ENCODE measurements at places on chromosomes 3 and 15.

- H3K36me3 ChIP-seq, result peaks cover 14% of the 10 kb centered on the region
- peak overlapping the region; percentile 45 for H3K27ac ChIP-seq
- peaks cover 43% of the 10 kb centered on the region for H3K4me1 ChIP-seq
These were observed 429 bp upstream of the LOXL1 start for GRCh38 chr15:73925848-73926218.

DNA sequence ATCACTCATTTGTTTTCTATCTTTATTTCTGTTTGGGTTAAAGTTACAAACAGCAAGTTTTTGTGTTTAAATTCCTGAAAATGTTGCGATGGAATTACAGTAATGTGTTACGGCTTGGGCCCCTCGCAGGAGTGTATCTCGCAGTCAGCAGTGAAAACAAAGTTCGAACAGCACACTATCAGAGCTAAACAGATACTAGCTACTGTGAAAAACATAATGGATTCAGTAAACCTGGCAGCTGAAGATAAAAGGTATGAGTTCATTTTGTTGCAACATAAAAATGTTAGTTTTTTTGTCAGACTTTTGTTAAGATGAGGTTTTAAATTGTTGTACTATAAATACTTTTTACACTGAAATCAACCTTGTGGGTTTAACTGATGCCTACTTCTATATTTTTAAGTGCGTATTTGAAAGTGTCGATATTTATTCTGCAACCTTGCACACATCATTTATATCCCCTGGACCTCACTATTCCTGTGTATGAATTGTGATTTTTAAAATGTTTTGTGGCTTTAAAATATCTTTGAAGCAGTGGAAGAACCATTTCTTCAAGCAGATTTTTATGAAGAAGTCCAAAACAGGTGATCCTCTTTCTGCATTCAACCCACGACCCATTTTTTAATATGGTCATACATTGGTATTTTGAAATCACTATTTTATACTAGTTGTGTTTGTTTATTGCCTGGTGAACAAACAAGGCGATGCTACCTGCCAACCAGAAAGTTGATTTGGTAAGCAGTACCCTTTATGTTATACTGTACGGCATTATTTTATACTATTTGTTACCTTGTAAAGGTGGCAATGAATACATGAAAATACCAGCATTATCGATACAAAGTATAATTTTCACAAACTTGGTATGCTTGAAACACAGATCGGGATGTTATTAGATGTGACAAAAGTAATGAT is 27.8 kb downstream of the MFN1 start:
- H3K4me3 ChIP-seq, result no peak overlapping the region
- DNase-seq, result no peak
- H3K27ac ChIP-seq, result no peak overlapping the region
- no peaks in the 10 kb centered on the region for H3K4me1 ChIP-seq
- H3K36me3 ChIP-seq, result peaks cover 59% of the 10 kb centered on the region

- no peak overlapping the region for H3K27ac ChIP-seq
- H3K36me3 ChIP-seq, result no peaks in the 10 kb centered on the region
- no peaks in the 10 kb centered on the region for H3K4me1 ChIP-seq
- H3K27me3 ChIP-seq, result no peaks in the 10 kb centered on the region
- no peak for DNase-seq
These were observed 120.4 kb downstream of the ZIC1 start for GRCh38 chr3:147529551-147529950.

- H3K4me3 ChIP-seq, result no peak overlapping the region
- peaks cover 15% of the 10 kb centered on the region for H3K4me1 ChIP-seq
- H3K27me3 ChIP-seq, result no peaks in the 10 kb centered on the region
- no peaks in the 10 kb centered on the region for H3K36me3 ChIP-seq
These were observed 120.9 kb downstream of the ATP10A start for GRCh38 chr15:25742041-25742730.

- DNase-seq, result no peak
- H3K36me3 ChIP-seq, result peaks cover 20% of the 10 kb centered on the region
- H3K27ac ChIP-seq, result no peak overlapping the region
- H3K27me3 ChIP-seq, result no peaks in the 10 kb centered on the region
- H3K4me1 ChIP-seq, result peaks cover 10% of the 10 kb centered on the region
- H3K4me3 ChIP-seq, result no peak overlapping the region
These were observed 29.1 kb downstream of the ANKRD28 start for GRCh38 chr3:15768421-15769255.

GRCh38 chr15:62059816-62060112 is 483 bp downstream of the VPS13C start:
- DNase-seq, result peak; percentile 66
- peak overlapping the region; percentile 97 for H3K4me3 ChIP-seq
- H3K27ac ChIP-seq, result peak overlapping the region; percentile 97
- H3K36me3 ChIP-seq, result peaks cover 26% of the 10 kb centered on the region

DNA sequence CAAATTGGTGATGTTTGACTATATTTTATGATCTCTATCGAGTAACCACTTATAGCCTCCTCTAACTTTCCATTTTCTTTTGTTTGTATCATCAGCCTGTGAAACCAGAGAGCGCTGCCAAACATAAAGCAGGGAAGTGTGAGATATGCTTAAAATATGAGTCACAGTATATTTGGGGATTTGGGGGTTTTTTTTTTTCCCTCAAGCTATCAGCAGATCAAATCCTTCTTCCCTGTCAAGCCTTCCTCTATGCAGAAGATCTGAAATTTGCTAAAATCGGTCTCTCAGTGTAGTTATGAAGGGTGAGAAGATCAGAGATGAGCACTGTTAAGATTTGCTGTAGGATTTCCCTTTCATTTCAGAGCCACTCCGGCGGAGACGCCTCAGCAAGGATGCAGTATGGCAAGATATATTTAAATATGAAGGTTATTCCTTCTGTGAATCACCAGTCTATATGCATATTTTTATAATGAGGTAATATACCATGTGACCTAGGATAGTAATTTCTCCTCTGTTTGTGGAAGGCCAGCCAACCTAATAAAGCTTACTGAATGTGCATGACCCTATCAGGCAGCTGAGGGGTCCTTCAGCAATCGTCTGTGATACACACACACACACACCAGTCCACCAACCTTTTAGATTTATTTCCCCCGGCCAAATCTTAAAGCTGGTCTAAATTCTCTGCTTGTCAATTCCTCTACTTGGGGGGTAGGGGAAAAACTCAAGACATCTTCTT is 474.1 kb downstream of the FOXP1 start:
- H3K27ac ChIP-seq, result no peak overlapping the region
- no peak overlapping the region for H3K4me3 ChIP-seq
- peaks cover 66% of the 10 kb centered on the region for H3K4me1 ChIP-seq
- H3K36me3 ChIP-seq, result peaks cover 46% of the 10 kb centered on the region

DNA sequence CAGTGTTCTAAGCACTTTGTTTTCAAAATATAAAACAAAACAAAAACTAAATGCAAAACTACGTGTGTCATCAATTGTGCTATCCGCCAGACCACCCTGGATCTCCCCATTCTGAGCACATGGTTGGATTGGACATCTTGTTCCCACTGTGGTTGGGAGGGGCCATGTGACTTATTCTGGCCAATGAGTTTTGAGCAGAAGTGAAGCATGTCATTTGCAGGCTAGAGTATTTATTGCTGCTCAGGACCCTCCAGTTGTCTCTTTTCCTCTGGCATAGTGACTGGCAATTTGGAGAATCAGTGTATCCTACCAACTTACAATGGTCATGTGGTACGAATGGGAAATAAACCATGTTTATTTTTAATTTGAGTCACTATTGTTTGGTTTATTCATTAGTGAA is 70.2 kb upstream of the ST8SIA2 start:
- H3K4me3 ChIP-seq, result no peak overlapping the region
- H3K27ac ChIP-seq, result no peak overlapping the region
- no peak for DNase-seq
- no peaks in the 10 kb centered on the region for H3K36me3 ChIP-seq

DNA sequence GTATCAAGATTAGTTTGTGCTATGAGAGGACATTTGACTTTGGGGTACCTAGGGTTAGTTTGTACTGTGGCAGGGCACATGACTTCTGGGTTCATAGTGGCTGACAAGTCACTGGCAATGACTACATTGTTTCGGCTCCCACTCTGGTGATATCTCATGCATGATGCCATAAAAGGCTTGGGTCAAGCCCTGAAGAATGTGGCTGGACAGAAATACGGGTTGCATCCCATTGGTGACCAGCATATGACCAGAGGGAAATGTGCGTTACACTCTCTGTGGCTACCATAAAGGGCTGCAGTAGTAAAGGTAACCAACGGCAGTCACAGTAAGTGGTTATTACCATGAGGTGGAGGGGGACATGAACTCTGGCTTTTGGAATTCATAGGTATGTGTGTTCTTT is 18.4 kb downstream of the THOC7 start:
- H3K27me3 ChIP-seq, result no peaks in the 10 kb centered on the region
- no peak overlapping the region for H3K4me3 ChIP-seq

GRCh38 chr3:197349368-197349767 is 51.0 kb upstream of the DLG1 start:
- no peaks in the 10 kb centered on the region for H3K4me1 ChIP-seq
- peaks cover 42% of the 10 kb centered on the region for H3K27me3 ChIP-seq
- H3K36me3 ChIP-seq, result no peaks in the 10 kb centered on the region

DNA sequence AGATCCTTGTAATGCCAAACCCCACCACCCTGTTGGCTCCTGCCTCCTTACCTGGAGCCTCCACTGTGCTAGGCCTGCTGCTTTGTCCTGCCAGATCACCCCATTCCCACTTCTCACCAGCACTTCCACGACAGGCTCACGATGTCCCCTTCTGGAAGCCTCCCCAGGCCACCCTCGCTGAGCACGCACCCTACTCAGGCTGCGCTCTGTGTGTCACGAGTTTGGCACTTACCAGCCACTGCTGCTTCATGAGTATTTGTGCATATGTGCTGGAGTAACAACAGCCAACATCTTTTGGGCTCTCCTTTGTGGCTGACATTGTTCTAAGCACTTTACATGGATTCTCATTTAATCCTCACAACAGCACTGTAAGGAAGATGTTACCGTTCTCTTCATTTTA is 58.1 kb downstream of the PDIA5 start:
- no peak for DNase-seq
- H3K4me3 ChIP-seq, result no peak overlapping the region
- peak overlapping the region; percentile 22 for H3K27ac ChIP-seq
- H3K4me1 ChIP-seq, result no peaks in the 10 kb centered on the region
- peaks cover 10% of the 10 kb centered on the region for H3K36me3 ChIP-seq

DNA sequence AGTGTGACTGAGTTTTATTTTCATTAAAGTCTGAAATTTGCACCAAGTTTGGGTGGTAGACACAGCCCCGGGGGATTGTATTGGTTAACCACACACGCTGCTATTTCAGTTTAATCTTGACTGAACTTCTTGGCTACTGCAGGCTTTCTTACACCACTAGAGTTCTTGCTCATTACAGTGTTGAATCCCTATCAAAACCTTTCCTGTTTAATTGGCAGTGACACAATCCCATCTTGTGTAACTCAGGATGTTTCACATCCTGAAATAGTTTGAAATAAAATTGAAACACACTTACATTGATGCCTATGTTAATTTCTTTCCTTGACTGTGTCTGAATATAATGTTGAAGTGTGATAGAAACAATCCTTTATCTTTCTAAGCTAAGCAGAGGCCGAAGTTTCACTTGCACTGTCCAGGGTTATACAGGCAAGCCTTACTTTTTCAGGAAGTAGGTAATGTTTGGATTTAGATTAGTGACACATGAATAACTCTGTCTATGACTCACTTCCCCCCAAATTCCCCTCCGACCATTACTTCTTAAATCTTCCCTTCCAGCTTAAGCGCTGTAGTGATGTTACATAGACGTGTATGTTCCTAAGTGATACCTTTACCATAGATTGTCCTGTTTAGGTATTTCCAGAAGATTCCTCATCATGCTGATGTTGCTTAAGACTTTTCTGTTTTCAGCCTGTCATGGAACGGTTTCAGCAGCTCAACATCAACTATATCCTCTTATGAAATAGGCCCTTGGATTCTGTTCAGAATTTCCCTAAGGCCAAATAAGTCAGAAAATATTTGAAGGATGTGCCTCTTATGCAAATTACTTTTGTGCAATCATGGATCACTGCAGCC is 16.8 kb downstream of the ATG7 start:
- H3K4me1 ChIP-seq, result peaks cover 40% of the 10 kb centered on the region
- H3K36me3 ChIP-seq, result peaks cover 21% of the 10 kb centered on the region
- no peaks in the 10 kb centered on the region for H3K27me3 ChIP-seq
- peak overlapping the region; percentile 45 for H3K4me3 ChIP-seq
- peak overlapping the region; percentile 100 for H3K27ac ChIP-seq
- peak; percentile 17 for DNase-seq

- no peak for DNase-seq
- H3K36me3 ChIP-seq, result peaks cover 3% of the 10 kb centered on the region
- peaks cover 7% of the 10 kb centered on the region for H3K27me3 ChIP-seq
- no peak overlapping the region for H3K4me3 ChIP-seq
- no peak overlapping the region for H3K27ac ChIP-seq
These were observed 33.8 kb downstream of the REC114 start for GRCh38 chr15:73476704-73477216.

- H3K4me3 ChIP-seq, result no peak overlapping the region
- no peaks in the 10 kb centered on the region for H3K36me3 ChIP-seq
- no peak for DNase-seq
These were observed 856 bp downstream of the NPAP1 start for GRCh38 chr15:24676431-24676830.

- DNase-seq, result no peak
- H3K27me3 ChIP-seq, result no peaks in the 10 kb centered on the region
- peaks cover 47% of the 10 kb centered on the region for H3K36me3 ChIP-seq
- peak overlapping the region; percentile 26 for H3K27ac ChIP-seq
These were observed 88.7 kb downstream of the ARIH1 start for GRCh38 chr15:72562878-72563277.

DNA sequence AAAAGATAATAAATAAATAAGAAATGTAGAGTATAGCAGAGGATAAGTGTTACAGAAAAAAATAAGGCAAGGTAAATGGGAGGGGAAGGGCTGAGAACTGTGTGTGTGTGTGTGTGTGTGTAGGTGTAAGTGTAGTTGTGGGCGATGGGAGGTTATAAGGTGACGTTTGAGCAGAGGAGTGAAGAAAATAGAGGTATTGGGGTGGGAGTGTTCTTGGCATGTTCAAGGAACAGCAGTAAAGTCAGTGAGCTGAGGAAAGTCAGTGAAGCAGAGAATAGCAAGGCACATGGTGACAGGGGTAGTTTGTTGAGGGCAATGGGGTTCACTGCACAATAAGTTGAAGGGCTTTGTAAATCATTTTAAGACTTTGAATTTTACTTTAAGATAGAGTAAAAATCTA is 30.9 kb upstream of the ZNF148 start:
- peaks cover 31% of the 10 kb centered on the region for H3K27me3 ChIP-seq
- no peaks in the 10 kb centered on the region for H3K36me3 ChIP-seq
- no peak for DNase-seq
- no peaks in the 10 kb centered on the region for H3K4me1 ChIP-seq

DNA sequence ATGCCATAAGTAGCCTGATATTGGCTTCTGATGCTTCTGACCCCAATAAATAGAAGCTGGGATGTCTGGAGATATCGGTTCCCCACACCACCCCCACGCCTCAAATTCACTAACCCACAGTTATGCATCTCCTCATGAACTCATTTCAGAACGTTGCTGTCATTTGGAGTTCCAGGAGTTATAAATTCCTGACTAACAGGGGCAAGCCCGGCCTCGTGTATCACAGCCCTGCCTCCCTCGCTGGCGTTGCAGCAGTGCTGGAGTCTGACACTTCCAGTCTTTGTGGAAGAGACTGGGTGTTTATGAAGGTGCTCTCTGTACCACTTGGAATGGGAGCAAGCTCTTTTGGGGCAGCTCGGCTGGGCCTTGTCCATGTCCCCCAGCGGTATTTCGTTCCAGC is 101.0 kb downstream of the ANP32A start:
- H3K27ac ChIP-seq, result no peak overlapping the region
- no peaks in the 10 kb centered on the region for H3K4me1 ChIP-seq
- H3K36me3 ChIP-seq, result peaks cover 3% of the 10 kb centered on the region
- peaks cover 54% of the 10 kb centered on the region for H3K27me3 ChIP-seq
